Naive thymus-derived CD4-positive, alpha-beta T cell (primary cell): ENCODE measurements at places on chromosomes 6 and 20. TPM values are rescaled to one million over a fixed set of nuclear protein-coding genes. Genes with fewer than 3 reads are reported as not detected.

Gene MOG
- polyA plus RNA-seq = not detected

Gene HLA-DRB5
- 2.0 TPM for polyA plus RNA-seq

Gene HLA-DPA1
- polyA plus RNA-seq = 21.1 TPM

Gene OR2H1
- polyA plus RNA-seq = not detected

Gene PLEKHG1
- polyA plus RNA-seq = not detected

Gene EHMT2
- polyA plus RNA-seq = 66.5 TPM

Gene BFSP1
- not detected for polyA plus RNA-seq

Gene SLC17A9
- polyA plus RNA-seq = 0.63 TPM

Gene CLVS2
- polyA plus RNA-seq = not detected

Gene HIVEP1
- polyA plus RNA-seq = 13.2 TPM

Gene C2
- polyA plus RNA-seq = 0.10 TPM
